ENCODE measurements at places on chromosomes 4 and X.

DNA sequence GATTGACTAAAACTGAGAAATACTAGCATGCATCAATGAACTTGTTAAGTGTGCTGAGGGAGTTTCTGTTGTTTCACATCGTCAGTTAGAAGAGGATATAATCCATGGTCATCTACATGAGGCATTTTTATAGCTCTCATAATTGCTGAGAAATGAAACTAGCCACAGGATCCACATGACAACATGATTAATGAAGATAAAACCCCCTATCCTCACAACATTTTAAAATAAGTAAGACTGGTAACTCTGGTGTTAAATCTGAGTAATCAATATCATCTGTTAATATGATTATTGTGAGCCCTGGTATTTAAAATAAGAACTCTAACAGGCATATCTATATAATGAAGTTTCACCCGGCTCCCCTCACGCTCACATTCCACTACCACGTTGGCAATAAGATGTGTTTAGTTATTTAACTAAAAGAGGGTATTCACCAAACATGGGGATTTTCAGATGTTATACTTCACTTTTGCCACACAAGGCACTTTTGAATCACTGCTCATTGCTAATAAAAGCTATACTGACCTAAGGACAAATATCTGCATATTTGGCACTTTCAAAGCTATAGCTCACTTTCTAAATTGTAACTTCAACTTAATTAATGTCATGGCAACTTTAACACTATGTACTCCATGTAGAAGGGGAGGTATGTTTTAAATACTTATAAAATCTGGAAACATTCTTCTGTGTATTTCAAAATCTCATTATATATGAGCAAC is 6.7 kb downstream of the UNC5C start:
- DNase-seq, result no peak

GRCh38 chr4:122873146-122873545 is 46.5 kb downstream of the FGF2 start:
- no peak for DNase-seq

DNA sequence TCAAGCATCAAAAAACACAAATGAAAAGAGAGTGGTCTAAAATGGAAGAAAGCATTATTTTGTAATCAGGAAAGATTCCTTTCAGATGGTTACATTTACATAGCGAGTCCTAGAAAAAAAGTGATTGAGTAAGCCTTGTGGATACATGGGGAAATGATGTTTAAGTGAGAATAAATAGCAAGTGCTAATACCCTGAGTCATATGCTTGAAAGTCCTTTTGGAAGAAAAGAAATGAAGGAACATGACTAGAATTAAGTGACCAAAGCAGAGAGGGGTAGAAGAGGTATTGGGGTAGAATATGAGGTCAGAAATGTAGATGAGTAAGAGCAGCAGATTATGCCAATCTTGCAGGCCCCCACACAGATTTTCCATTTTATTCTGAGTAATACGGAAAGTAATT is 814.8 kb upstream of the GRID2 start:
- DNase-seq, result no peak

DNA sequence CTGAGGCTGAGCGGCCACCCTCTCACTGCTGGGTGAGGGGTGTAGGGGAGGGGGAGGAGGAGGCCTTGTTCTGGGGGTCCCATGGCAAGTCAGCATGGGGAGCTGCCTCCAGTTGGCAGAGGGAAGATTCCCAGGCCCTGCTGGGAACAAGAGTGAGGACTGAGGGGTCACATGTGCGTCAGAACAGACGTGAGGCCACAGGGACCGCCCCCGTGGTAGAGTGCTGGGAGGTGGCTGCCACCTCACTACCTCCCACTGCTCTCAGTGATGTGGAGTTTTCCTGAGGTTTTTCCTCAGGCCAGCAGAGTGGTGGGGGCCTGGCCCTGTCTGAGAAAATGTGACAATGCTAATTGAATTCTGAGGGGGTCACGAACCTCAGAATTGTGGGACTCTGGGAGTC is 568 bp downstream of the MAGEC1 start:
- DNase-seq, result no peak

- DNase-seq, result no peak
These were observed 313.2 kb downstream of the ANTXR2 start for GRCh38 chr4:79759793-79760192.

DNA sequence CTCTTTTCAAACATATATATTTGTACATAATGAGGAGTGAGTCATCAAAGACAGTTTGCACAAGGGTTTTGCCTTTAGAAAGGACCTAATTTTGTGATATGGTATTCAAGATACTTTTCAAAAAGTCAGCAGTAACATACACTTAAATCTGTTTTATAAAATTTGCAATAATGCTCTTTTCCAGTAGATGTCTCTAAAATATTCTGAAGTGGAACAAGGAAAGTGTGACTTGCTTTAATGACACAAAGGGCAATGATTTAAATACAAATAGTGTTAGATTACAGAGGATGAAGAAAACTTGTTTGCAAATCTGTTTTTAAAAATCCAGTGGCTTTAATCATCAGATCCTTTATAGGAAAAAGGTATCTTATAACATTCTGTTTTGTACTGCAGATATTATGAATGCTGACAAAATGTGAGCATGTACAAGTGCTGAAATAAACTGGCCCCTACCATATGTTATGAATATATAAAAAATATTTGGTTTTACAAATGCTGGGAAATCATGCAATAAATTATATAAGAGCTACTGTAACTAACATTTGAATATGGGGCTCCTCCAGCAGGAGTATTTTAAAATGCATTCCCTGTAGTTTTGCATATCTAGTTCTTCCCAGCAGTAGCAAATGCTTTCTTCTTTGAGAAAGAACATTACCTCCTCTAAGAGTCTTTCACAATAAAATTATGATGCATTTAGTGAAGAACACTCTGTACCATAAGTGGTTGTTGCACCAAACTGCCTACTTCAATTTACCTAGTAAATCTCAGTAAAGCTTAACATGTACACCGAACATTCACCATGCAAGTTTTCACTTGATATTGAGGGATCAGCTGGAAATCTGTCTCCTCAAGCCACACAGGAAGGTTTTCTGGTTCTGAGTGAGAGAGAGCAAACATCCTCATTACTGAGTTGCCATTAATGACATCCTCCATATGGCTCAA is 20.2 kb downstream of the MMRN1 start:
- DNase-seq, result no peak

DNA sequence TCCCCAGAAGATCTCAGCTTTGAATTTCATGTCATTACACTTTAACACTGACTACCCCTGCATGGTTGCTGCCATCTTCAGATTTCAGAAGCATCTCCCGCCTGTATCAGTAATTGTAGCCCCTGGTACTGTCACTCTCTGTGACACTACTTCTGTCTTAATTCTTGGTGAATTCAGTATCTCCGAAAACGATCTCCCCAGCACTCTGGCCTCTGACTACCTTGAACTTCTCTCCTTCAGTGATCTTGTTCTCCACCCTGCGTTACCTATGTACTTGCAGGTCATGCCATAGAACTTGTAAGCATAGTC is 53.8 kb upstream of the ABCG2 start:
- DNase-seq, result no peak

DNA sequence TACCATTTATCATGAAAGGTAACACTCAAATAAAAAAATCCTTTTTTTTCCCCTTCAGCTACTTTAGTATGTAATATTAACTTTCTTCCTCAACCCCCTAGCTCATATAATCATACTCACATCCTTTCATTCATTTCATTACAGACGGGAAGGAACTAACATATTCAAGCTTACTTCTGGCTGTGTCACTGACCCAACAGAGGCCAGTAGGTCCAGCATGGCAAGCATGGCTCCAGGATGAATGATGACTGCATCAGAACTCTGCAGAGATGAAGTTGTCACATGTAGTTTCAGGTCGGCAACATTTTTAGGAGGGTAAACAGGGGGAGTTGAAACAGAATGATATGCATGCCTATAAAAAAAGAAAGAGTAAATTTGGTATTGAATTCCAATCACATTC is 163.4 kb downstream of the WDFY3 start:
- no peak for DNase-seq

GRCh38 chrX:10484683-10485247 is 135.6 kb downstream of the MID1 start:
- no peak for DNase-seq

DNA sequence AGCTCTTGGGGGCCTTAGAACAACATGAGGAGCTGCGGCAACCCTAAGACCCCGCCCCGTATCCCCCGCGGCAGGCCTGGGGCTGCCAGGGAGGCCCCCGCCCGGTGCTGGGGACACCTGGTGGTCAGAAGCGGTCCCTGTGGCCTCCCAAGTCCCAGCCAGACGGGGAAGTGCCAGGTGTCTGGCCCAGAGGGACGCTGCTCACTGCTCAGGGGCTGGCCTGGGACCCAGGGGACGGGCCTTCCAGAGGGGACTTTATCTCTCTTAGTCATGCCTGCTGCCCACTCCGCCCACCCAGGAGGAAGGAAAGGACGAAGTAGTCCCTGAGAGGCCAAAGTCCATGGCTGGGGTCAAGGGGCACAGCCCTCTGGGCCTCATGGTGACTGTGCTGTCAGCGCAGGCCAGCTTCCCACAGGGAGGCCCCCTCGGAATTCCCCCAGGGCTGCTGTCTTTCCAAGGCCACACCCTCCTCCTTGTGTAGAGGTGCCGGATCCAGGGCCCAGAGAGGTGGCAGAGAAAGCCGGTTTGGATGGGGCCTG is 31.0 kb upstream of the HTRA3 start:
- no peak for DNase-seq

DNA sequence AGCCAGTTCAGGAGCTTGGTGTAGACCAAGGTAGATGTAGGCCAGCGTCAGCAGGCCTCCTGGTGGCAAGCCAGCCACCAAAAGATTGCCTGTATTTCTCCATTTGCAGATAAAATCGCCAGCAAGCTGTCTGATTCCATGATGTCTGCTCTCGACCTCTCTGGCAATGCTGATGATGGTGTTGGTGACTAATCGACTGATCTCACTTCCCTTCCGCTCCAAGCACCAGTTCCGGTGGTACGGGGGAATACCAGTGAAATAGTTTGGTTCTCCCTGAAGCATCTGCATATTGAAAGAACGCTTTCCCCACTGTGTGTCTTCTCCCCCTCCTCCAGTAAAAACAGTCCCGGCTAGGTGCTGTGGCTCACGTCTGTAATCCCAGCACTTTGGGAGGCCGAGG is 30.4 kb downstream of the GNL3L start:
- no peak for DNase-seq

DNA sequence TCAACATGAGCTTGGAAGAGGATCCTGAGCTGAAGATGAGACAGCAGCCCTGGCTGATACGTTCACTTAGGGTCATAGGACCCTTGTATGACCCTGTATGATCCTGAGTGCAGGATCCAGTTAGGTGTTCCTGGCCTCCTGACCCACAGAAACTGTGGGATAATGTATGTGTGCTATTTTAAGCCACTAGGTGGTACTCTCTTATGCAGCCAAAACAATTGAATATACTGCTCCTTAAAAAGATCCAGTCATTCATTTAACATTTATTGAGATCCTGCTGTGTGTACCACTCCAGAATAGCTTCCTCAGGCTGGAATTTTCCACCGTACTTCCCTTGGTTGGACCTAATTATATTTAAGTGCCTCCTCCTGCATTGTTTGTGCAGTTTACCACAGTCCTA is 167.1 kb downstream of the AMELX start:
- no peak for DNase-seq
